CD8-positive, alpha-beta memory T cell (primary cell): ENCODE measurements at places on chromosomes 11 and 22. TPM values are rescaled to one million over a fixed set of nuclear protein-coding genes. Genes with fewer than 3 reads are reported as not detected.
A peak's percentile ranks its signal among the peaks of the same experiment; 100 is the strongest.

DNA sequence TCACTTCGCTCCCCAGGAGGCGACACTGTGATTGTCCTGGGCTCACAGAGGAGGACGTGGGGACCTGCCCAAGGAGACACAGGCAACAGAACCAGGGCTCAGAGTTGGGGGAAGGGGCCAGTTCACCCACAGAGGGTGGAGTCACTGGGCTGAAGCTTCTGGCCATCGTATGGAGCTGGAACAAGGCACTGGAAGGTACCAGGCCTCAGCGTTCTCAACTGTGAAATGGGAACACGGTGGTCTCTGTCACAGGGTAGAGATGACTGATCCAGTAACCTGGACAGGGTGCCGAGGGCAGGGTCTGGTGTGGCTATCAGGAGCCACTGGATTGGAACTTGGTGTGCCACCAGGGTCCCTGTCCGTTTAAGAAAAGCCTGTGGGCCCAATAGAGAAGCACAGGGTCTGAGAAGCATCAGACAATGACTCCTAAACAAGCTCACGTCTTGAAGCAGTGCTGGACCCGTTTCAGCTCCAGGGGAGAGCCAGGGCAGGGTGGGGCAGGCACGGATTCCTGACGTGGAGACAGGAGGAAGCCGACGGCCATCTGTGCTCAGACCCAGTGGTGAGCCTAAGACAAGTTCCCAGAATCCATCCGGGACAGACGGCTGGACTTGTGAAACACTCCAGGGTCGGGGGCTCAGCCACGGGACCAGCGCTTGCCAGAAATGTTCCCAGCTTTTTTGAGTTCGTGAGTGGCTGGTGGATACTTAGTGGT, 25.0 kb upstream of the KCNQ1OT1 start:
- DNase-seq, result no peak

TMEM218 gene
- 25.5 TPM for total RNA-seq

TBX10 gene
- not detected for total RNA-seq

NTM gene
- not detected for total RNA-seq

DNA sequence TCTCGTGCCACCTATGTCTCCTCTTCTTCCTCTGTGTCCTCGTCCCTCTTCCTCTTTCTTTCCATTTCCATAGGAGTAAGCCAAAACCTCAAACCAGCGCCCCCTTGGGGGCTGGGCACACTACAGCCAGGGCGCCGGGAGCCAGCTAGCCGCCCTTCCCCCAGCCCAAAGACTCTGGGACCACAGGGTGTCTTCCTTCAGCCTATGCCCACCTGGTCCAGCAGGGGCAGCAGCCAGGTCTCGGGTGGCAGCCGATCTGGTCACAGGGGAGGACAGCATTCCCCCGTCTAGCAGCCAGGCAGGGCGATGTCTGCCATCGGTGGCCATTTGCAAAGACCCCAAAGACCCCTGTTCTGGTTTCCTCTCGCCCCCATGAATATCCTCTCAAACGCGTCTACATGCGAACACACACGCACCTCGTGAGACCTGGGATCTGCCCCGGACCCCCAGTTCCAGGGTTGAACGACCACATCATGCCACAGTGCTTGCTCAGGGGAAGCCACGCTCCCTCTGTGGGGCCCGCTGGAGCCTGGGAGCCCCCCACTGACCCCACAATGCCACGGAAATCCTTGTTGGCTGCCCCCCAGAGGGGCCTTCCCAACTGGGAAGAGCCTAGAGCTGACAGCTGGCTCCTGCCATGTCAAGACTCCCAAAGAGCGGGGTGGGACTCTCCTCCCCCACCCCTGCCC, 546.0 kb upstream of the CCDC179 start:
- peak; percentile 16 for DNase-seq

- DNase-seq, result no peak
These were observed 63.0 kb downstream of the HIPK3 start for GRCh38 chr11:33320016-33320813.

DNA sequence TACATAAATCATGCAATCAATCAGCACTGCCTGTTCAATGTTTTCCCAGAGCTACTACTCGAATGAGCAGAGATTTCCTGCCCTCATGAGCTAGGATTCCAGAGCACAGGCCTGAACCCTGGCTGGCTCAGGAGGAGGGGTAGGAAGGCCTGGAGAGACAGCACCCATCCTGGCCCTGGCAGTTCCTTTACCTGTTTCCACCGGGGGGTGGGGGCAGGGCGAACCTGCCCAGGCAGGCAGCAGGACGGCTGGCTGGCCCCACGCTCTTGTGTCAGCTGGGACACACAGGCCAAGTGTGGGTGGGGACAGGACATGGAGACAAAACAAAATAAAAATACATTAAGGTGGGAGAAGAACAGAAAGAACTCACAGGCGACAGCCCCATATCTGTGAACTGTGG, 109.8 kb upstream of the BID start:
- DNase-seq, result no peak
